ENCODE measurements at places on chromosomes 6 and 20. TPM values are rescaled to one million over a fixed set of nuclear protein-coding genes. Genes with fewer than 3 reads are reported as not detected.

The FBXL4 gene
- 15.4 TPM for total RNA-seq

GRCh38 chr6:26159357-26160273 lies 72.4 kb downstream of the HFE start:
- no peak for DNase-seq

DNA sequence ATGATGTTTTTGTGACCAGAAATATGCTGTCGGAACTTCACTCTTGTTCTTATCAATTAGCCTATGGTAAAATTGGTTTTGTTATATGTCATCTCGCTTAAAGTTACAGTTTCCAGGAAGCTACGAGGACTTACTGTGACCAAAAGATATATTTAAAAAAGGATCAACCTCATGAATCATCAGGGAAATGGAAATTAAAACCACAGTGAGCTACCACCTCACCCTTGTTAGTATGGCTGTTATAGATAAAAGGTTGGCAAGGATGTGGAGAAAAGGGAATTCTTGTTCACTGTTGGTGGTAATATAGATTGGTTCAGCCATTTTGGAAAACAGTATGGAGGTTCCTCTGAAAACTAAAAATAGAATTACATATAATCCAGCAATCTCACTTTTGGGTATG lies 14.3 kb upstream of the INSM1 start:
- DNase-seq: no peak

GRCh38 chr6:105896052-105896820 lies 189.9 kb upstream of the PRDM1 start:
- no peak for DNase-seq

- DNase-seq: peak; percentile 28
These were observed 81.7 kb downstream of the YTHDF1 start for GRCh38 chr20:63134201-63134612.

- no peak for DNase-seq
These were observed 7.7 kb upstream of the SCP2D1 start for GRCh38 chr20:18805881-18806280.

All from activated naive CD8-positive, alpha-beta T cell treated with anti-CD3 and anti-CD28 coated beads, Interleukin-2, amount 10 ng/mL, durations not matched to agents 7 days and 5 days (primary cell).